ENCODE measurements at places on chromosomes 2 and 18.
A peak's percentile ranks its signal among the peaks of the same experiment; 100 is the strongest.

DNA sequence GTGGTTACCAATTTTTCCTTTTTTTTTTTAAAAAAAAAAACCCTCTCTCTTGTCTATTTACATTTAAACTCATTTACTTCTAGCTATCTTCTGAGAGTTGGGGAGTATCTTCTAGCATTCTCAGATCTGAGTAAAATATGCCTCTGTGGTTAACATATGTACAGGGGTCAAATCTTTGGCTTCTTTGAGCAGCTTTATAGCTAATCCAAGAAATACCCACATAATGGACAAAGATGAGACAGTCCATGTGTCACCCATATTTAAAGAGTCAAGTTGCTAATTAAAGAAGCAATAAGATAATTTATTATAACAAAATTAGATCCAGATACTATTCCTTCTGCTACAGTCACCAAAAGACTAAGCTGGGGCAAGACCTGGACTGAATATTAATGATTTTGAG, 139.0 kb upstream of the HNRNPA3 start:
- DNase-seq = no peak

- peak; percentile 37 for DNase-seq
These were observed 30.2 kb downstream of the PKP4 start for GRCh38 chr2:158486970-158487325.

DNA sequence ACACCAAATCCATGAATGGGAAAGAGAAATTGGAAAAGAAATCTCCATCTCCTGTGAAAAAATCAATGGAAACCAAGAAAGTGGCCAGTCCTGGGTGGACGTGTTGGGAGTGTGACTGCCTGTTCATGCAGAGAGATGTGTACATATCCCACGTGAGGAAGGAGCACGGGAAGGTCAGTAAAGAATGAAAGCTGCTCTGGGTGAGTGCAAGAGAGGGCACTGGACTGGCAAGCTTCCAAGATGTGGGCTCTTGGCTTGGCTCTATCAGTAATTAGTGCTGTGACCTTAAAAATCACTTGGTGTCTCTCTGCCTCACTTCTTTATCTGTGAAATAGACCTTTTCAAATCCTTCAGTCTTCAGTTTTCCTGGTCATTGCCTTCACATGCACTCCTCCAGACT, 89.0 kb downstream of the ZNF532 start:
- peak; percentile 55 for DNase-seq

DNA sequence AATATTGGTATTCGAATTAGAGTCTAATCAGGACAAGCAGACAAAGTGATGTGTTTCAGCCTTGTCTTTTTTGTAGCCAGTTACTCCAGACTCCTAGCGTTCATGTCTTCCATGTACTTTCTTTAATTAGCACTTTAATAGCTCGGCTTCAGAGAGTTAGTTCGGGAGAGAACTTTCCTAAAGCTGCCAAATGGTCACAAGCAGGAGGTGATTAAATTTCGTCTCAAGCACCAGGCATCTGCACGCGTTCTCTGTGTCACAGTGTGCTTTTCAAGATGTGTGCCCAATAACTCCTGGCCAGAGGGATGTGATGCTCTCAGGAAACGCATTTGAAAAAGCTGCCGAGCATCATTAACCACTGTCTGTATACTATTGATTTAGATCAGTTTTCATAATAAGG, 790.8 kb downstream of the SOCS6 start:
- no peak for DNase-seq

- no peak for DNase-seq
These were observed 517.1 kb upstream of the MYT1L start for GRCh38 chr2:2848198-2848597.

- DNase-seq = no peak
These were observed 289.4 kb upstream of the MEIS1 start for GRCh38 chr2:66145490-66145889.

DNA sequence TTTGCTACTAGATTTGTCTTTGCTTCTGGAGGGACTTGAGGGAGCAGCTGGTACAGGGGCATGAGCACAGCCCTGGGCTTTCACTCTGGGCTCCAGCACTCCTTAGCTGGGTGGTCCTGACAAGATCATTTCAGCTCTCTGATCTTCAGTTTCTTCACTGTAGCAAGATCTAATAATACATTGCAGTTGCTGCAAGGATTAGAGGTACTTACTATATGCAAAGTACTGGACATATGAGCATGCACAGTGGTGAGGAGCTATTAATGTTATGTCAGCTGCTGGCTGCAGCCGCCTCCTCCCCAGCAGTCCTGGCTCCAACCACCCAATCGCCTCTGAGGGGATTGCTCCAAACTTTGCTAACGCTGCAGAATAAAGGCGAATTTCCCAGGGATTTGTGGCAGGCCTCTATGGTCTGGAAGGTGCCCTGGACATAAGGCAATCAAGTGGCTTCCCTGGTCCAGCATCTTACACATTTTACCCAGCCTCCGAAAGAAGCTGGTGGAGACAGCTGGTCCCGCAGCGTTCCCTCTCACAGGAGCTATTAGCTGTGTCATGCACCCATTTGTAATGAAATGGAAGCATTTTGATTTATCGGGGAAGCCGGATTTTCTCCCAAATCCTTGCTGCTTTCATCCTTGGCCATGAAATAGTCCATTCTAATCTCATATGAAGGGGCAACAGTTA, 96.7 kb downstream of the RHOB start:
- DNase-seq = no peak

DNA sequence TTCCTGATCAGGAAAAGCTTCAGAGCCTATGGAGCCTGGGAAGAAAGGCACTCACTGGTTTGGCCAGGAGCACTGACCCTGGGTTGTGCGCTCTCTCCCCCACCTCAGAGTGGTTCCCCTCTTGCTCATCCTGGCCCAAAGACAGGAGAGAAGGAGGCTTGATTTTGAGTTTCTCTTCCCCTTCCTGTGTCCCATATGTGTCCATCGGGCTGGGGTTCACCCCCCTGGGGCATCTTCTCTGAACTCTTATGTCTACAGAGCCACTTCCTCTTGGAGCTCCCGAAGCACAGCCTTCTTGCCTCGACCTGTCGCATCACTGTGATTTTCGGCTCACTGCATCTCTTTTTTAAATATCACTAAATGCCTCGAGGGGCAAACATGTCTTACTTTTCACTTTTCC, 692.3 kb downstream of the RNF144A start:
- DNase-seq = no peak

DNA sequence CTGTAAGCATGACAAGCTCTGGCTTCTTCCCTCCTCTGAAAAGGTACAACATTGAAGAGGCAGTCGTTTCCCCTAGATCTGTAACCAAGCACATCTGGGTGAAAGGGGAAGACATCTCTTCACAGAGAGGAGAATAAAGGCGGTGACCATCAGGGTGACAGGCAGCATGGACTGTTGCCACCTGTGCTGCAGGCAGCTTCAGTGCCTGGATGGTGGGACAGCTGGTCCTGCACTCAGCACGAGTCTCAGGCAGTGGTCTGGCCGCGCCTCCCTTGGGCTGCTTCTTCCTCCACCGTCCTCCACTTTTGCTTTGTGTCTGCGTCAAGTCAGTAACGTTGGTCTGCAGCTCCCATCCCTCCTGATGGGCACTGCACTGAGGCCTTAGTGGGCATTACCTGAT, 264.4 kb downstream of the NEDD4L start:
- DNase-seq = no peak

- DNase-seq = peak; percentile 46
These were observed 338.4 kb upstream of the SLC39A10 start for GRCh38 chr2:195318440-195319111.

GRCh38 chr2:10469955-10470608, 22.0 kb upstream of the ODC1 start:
- DNase-seq = no peak

- DNase-seq = no peak
These were observed 32.3 kb downstream of the PTPN2 start for GRCh38 chr18:12851716-12852115.

DNA sequence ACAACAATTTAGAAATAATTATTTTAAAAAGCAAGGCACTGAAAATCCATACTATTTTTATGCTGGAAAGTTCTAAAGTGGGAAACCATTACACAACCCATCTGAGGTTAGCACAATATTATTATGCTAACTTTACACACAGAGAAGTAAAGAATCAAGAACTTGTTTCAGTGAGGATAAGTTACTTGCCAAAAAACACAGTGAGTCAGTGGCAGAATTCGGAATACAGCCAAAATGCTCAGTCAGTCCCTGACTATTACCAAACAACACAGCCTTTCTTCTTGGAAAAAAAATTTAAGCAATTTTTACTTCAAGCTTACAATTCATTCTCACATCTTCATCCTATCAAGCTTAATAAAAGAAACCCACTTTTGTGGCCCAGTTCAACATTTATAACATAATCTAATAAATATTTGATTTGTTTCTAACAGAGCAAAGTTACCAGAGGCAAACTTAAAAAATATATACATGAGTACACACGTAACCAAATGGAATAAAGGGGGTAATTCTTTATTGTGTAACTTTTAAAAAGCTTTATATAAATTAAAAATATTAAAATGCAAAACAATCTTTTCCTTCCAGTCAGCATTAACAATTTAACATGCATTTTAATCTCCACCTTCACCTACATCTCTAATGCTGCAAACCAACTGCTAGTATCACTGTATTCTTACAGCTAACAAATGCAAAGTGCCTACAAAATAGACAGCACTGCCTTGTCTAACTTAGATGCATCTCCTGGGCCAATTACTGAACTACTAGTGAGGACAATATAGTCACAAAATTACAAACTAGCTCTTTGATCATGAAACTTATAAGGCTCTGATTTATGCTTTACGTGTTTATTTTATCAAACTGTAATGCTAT, 55.2 kb downstream of the CCDC88A start:
- DNase-seq = no peak

- no peak for DNase-seq
These were observed 8.1 kb downstream of the MRPS5 start for GRCh38 chr2:95113464-95113863.

- DNase-seq = no peak
These were observed 312.2 kb downstream of the ZNF521 start for GRCh38 chr18:25039781-25040180.

GRCh38 chr2:37912056-37912455, 13.0 kb upstream of the RMDN2 start:
- no peak for DNase-seq

GRCh38 chr18:49911427-49911826, 98.1 kb upstream of the ACAA2 start:
- no peak for DNase-seq

DNA sequence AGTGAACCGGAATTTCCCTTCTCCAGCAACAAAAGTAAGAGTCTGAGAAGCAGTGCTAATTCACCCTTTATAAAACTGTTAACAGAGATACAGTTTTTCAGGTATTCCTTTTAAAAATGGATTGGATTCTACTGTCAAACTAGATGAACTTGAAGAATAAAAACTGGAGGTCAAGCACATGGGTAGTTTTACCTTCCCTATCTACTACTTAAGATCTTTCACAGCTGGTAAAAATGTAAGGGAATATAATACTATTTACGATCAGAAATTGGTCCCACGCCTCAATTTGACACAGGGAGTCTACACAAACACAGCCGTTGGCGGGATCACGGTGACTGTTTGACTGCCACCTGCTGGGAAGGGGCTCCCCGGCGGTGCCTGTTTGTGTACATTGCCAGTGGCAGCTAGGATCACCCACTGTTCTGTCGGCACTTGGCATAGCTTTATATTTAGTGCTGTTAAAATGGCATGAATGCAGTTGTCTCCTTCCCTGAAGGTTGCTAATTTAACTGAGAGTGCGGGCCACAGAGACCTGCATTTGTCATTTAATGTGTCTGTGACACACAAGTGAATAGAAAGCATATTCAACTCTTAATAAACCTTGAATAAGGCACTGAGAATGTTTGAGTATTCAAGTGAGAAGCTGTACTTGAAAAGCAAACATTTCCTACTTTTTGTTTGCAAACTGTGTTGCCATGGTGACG, 59.5 kb downstream of the ABCG8 start:
- no peak for DNase-seq

- no peak for DNase-seq
These were observed 610.0 kb upstream of the RAB6C start for GRCh38 chr2:129369437-129369836.

- DNase-seq = no peak
These were observed 34.2 kb upstream of the PTPRM start for GRCh38 chr18:7532942-7533341.

- DNase-seq = no peak
These were observed 2.7 kb downstream of the RSAD2 start for GRCh38 chr2:6880200-6880733.

- peak; percentile 98 for DNase-seq
These were observed 68.3 kb downstream of the TNS1 start for GRCh38 chr2:217934321-217935131.

- DNase-seq = no peak
These were observed 256.1 kb upstream of the SYT4 start for GRCh38 chr18:43533371-43533770.

Data from RCC 7860 (cell line).